Esophagus mucosa (tissue), 1 donor: ENCODE measurements at places on chromosomes 2 and 18. TPM values are rescaled to one million over a fixed set of nuclear protein-coding genes. Genes with fewer than 3 reads are reported as not detected.

FN1 gene
- total RNA-seq, result 24.2 TPM

RGPD4 gene
- total RNA-seq, result not detected

SYT4 gene
- not detected for total RNA-seq

CCL20 gene
- 2.8 TPM for total RNA-seq

FLACC1 gene
- 0.56 TPM for total RNA-seq

CHRNA1 gene
- not detected for total RNA-seq

ATRAID gene
- 75.0 TPM for total RNA-seq

MERTK gene
- 5.4 TPM for total RNA-seq

TXNDC2 gene
- total RNA-seq, result not detected

REL gene
- total RNA-seq, result 19.8 TPM
